CD8-positive, alpha-beta T cell (primary cell): ENCODE measurements at places on chromosomes 5 and 9. TPM values are rescaled to one million over a fixed set of nuclear protein-coding genes. Genes with fewer than 3 reads are reported as not detected.

The FOXD4L6 gene
- not detected for total RNA-seq

The SPOCK1 gene
- not detected for total RNA-seq

DNA sequence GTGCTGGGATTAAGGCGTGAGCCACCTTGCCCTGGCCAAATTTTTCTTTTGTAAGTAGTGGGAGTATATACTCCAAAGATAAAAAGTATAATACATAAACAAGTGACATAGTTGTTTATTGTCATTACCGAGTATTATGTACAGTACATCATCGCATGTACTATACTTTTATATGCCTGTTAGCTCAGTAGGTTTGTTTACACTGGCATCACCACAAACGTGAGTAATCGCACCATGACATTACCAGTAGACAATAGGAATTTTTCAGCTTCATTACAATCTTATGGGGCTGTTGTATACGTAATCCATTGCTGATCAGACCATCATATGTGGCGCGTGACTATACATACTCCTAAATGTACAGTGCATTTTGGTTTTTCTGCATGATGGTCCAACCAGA lies 9.8 kb downstream of the SECISBP2 start:
- no peak for DNase-seq

DNA sequence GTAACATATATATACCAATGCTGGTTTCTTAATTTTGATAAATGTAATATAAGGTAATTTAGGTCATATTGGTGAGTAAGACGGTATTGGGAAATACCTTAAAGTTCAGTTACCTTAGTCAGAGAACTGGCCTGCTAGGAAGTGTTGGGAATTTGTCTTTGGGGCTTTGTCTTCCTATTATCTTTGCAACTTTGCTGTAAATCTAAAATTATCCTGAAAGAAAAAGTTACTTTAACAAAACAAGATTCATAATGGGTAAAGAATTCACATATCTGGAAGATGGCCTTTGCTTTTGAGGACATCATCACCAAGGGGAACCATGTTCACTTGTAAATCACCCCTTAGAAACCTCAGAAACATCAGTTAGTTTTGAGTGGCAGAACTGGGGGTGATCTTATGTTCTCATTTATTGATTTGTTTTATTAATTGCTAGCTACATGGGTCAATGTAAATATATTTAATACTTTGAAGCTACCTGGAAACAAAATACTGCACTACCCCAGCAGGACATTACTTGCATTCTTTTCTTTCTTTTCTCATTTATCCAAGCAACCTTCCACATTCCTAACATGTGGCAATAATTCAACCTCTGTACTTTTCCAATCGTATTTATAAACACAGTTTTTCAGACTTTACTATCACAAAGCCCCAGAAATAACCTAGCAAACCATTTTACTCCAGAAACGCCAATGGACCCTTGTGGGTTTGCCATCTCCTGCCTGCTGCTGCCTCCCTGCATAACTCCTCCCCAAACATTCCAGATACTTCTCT lies 41.4 kb downstream of the GLIS3 start:
- no peak for DNase-seq

The ANKDD1B gene
- not detected for total RNA-seq

DNA sequence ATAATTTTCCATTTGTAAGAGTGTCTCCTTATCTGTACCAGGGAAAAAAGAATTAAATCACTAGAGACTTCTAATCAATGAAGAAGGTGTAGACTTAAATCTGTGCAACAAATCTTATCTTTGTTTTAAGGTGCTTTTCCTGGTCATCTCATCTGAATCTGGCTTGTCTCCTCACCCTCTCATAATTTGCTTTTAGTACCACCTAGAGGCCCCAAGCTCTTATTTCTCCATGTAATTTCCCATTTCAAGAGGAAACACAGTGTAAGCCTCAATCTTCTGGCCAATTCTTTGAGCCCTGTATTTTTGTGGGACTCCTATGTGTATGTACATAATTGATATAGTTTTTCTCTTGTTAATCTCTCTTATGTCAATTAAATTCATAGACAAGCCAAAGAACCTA lies 1975.3 kb upstream of the CDH6 start:
- DNase-seq: no peak

GRCh38 chr9:126203313-126203712 lies 123.3 kb upstream of the MVB12B start:
- no peak for DNase-seq
